ENCODE measurements at places on chromosomes 5 and 9. TPM values are rescaled to one million over a fixed set of nuclear protein-coding genes. Genes with fewer than 3 reads are reported as not detected.
A peak's percentile ranks its signal among the peaks of the same experiment; 100 is the strongest.

DNA sequence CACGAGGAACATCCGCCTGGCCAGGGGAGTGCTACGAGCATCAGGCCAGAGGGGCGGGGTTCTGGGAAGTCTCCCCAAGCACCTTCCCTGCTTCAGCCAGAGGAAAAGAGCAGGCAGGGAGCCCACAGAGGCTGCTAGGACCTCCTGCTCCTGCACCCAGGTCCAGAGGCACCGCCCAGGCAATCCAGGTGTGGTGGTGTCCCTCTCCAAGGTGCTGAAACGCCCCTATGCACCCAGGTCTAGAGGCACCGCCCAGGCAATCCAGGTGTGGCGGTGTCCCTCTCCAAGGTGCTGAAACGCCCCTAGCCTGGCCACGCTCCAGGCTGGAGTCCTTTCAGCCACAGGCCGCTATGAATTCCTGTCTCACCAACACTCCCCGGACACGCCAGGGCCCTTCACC is 10.7 kb upstream of the UBAC1 start:
- H3K4me1 ChIP-seq, result peaks cover 27% of the 10 kb centered on the region
- H3K4me3 ChIP-seq, result no peak overlapping the region
- no peak overlapping the region for H3K27ac ChIP-seq

DNA sequence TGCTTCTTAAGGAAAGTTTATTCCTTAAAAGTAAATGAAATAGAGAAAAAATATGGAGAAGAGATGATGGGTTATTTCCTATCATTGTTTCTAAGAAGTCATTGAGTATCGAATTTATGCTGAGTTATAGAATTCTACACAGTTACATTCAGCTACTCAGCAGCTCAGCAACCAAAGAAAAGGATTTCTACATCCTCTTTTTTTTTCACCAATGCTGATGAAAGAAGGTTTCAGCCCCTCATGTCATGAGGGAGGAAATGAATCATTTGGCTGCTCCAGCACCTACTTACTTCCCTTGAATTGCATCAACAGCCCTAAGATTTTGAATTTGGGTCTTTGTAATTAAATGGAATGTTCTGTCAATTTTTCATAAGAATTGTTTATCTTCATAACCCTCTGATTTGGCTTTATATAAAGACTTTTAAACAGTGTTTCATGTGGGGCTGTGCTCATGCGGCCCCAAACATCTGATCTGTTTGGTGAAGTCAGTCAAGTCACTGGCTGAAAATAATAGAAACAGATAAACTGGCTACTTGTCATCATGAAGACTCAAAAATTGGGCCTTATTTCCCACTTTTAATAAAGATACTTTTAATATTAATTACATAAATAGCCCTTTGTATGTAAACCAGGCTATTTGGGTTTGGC is 18.5 kb upstream of the SNX2 start:
- H3K27me3 ChIP-seq, result no peaks in the 10 kb centered on the region
- H3K4me3 ChIP-seq, result no peak overlapping the region
- H3K36me3 ChIP-seq, result no peaks in the 10 kb centered on the region

GRCh38 chr5:139971202-139971725 is 71.8 kb downstream of the NRG2 start:
- H3K36me3 ChIP-seq, result no peaks in the 10 kb centered on the region
- no peak for DNase-seq
- peaks cover 21% of the 10 kb centered on the region for H3K4me1 ChIP-seq
- H3K27me3 ChIP-seq, result no peaks in the 10 kb centered on the region
- no peak overlapping the region for H3K27ac ChIP-seq
- H3K4me3 ChIP-seq, result no peak overlapping the region

DNA sequence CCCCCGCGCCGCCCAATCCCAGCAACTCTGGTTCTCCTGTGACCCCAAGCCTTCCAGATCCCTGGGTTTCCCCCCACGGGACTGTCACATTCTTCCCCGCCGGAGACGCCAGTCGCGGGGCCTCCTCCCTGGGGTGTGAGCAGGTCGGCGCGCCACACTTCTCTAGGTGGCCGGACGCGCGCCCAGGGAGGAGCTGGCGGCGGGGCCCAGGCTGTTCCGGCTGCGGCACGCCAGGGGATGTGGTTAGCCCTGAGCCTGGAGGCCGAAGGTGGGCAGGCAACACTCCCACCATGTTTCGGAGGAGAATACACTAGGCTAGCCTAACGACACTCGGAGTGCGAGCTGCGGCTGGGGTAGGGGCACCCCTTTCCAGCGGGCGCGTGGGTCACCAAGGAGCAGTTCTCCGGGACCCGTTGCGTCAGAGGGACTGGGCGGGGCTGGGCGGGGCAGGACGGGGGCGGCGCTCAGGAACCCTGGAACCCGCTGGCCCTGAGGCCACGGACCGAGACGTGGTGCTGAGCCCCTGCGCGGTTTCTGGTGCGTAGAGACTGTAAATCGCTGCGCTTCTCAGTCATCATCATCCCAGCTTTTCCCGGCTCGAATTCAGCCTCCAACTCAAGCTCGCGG is at the start of gene SLC27A6:
Gene SLC27A6, plus strand, starts transcription at position 478 of the 627 bp plus-strand sequence. CDS start 650 bp downstream, outside the sequence.
- DNase-seq, result peak; percentile 32
- no peaks in the 10 kb centered on the region for H3K27me3 ChIP-seq
- H3K36me3 ChIP-seq, result no peaks in the 10 kb centered on the region
- peak within 1 kb of the TSS; percentile 46 for H3K4me3 ChIP-seq
- peak within 1 kb of the TSS; percentile 65 for H3K27ac ChIP-seq
- H3K4me1 ChIP-seq, result no peaks in the 10 kb centered on the region

DNA sequence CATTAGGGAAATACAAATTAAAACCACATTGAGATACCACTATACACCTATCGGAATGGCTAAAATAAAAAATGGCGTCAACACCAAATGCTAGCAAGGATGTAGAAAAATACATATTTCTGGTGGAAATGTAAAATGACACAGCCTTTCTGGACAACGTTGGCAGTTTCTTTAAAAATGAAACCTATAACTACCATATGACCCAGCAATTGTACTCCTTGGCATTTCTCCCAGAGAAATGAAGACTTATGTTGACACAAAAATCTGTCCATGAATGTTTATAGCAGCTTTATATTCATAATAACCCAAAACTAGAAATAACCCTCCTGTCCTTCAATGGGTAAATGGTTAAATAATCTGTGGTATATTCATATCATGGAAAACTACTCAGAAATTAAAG is 188.7 kb upstream of the RAD23B start:
- H3K4me1 ChIP-seq, result no peaks in the 10 kb centered on the region
- H3K36me3 ChIP-seq, result no peaks in the 10 kb centered on the region
- H3K27me3 ChIP-seq, result no peaks in the 10 kb centered on the region

DNA sequence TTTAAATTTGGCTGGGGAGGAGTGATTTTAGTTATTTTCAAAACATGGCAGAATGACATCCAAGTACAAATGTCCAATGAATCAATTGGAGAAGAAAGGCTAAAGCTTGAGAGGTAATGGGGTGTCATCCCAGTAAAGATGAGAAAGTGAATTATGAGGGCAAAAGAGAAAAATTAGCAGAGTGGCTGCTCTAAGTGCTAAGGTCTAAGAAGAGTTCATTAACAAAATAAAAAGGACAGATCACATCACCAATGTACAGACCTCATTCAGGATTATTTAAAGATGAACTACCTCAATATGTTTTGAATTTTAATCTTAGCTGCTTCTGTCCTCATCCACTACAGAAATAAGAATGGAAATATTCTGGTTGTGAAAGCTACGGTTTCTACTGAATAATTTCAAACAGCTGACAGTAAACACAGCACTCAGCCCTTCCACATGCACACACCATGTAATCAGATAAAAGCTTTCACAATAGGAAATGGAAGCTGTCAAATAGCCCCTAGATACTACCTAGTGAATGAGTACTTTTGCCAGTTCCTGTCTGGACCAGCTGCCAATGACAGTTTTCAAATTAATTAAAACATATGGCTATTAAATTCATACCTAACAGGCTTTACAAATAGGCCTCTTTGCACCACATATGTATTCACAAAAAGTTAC is 171.5 kb downstream of the SSBP2 start:
- no peak overlapping the region for H3K27ac ChIP-seq
- no peak overlapping the region for H3K4me3 ChIP-seq
- H3K36me3 ChIP-seq, result no peaks in the 10 kb centered on the region
- no peaks in the 10 kb centered on the region for H3K27me3 ChIP-seq
- no peak for DNase-seq

- no peak overlapping the region for H3K27ac ChIP-seq
- H3K36me3 ChIP-seq, result no peaks in the 10 kb centered on the region
- H3K27me3 ChIP-seq, result no peaks in the 10 kb centered on the region
- no peak overlapping the region for H3K4me3 ChIP-seq
- H3K4me1 ChIP-seq, result no peaks in the 10 kb centered on the region
Observed at GRCh38 chr5:126686451-126687126, 85.8 kb downstream of the PHAX start.

- no peaks in the 10 kb centered on the region for H3K36me3 ChIP-seq
- H3K4me1 ChIP-seq, result no peaks in the 10 kb centered on the region
- H3K4me3 ChIP-seq, result peak overlapping the region; percentile 50
- peak; percentile 29 for DNase-seq
- peaks cover 76% of the 10 kb centered on the region for H3K27me3 ChIP-seq
Observed at GRCh38 chr5:17218353-17219005, 1.0 kb downstream of the BASP1 start.

DNA sequence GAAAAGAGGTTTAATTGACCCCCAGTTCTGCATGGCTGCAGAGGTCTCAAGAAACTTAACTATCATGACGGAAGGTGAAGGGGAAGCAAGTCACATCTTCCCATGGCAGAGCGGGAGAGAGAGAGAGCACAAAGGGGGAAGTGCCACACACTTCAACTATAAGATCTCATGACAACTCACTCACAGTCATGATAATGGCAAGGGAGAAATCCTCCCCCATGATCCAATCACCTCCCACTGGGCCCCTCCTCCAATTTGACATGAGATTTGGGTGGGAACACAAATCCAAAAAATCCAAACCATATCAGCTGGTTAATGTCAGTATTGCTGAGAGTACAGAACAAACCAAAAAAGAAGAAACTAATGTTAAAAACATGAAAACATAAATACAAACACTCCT is 120.2 kb downstream of the STARD4 start:
- H3K36me3 ChIP-seq, result no peaks in the 10 kb centered on the region
- no peaks in the 10 kb centered on the region for H3K4me1 ChIP-seq
- no peak for DNase-seq
- no peak overlapping the region for H3K27ac ChIP-seq
- no peaks in the 10 kb centered on the region for H3K27me3 ChIP-seq

DNA sequence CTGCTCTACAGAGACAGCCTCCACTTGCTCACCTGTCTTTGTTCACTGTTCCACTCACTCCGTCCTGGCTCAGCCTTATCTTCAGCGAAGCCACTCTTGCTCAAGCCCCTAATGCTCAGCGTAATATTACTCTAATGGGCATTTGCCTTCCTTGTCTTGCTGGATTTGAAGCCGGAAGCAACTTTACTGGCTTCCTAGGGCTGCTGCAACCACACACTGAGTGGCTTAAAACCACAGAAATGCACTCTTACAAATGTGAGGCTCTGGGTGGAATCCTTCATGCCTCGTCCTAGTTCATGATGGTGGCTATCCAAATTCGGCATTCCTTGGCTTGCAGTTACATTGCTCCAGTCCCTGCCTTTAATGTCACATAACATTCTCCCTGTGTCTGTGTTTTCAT is 85.5 kb upstream of the MARCHF11 start:
- H3K36me3 ChIP-seq, result no peaks in the 10 kb centered on the region
- no peak overlapping the region for H3K27ac ChIP-seq
- no peak for DNase-seq
- no peaks in the 10 kb centered on the region for H3K27me3 ChIP-seq

The SOHLH1 gene
- polyA plus RNA-seq, result not detected

The FOXD4 gene
- 0.26 TPM for polyA plus RNA-seq

The ACOT12 gene
- not detected for polyA plus RNA-seq

Data from heart left ventricle (tissue), 16 donors.